ENCODE measurements at places on chromosomes 2 and 18.

DNA sequence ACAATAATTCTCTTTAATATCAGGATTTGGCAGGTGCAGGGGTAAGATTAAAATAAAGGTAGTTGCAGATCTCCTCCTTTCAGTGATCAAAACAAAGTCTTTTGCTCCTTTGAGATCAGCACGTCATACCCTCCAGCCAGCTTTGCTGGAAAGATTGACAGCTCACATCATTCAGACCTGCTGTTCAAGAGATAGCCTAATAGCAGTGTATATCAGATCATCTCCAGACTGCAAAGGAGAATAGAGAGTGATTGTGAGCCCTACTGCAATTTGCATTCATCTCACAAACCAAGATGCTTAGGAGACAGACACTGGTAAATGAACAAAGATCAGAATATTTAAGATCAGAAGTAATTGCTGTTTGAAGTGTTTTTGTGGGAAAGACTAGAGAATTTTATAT is 135.8 kb upstream of the DSEL start:
- no peak for DNase-seq

DNA sequence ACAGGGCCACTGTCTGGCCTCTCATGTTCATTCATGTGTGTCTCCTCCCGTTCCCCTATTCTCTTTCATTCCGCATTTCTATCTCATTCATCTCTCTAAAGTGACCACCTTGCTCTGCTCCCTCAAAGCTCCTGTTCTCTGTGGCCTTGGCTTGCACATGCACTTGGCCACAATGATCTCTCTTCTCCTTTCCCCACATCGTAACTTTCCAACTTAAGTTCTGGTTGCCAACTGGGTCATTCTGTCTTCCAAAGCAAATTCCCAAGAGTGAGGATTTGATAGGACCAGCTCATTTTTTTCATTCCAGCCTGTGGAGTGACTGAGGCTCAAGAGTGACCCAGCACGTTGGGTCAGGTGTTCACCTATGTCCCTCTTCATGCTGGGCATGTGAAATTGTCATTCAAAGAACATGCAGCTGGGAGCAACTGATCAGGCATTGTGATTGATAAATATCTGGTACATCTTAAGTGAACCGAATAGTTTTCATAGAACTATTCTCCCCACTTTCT is 14.3 kb upstream of the ITGA6 start:
- DNase-seq, result no peak

- DNase-seq, result no peak
Measured at GRCh38 chr2:157890969-157891642, 15.0 kb upstream of the ACVR1 start.

DNA sequence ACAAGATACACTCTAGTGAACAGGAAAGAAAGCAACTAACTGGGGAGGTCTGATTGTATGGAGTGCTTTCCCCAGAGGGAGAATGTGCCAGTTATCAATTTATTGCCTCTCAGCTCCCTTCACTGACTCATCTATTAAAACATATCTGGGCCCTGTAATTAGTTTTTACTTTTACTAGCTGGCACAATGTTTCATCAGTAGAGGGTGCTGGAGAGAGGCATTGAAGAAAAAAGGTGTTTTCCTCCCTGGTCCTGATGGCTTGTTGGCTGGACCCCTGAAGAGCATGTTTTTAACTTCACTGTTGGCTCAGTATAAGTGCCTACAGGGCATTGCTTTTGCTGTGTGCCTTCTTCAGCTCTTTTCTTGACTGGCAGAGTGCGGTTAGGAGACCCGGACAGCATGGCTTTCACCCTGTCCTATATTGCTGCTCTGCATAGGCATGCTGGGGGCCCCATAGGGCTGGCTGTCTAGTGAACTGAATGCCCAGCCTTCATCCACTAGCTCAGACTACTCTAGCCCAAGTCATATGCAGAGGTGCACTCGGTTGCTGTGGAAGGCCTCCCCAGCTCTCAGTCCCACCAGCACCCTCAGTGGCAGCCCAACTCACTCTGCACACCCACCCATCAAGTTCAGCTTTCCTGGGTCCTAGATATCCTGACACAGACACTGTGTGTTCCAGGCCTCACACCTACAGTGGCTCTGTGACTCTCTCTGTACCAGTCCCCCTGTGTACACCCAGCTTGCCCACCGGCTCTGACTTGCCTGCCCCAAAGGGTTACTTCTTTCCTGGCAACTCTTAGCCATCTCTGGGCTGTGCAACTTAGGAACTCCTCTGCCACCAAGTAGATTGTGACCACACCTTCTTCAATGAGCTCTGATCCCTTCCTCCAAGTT is 62.3 kb upstream of the ACYP2 start:
- DNase-seq, result peak; percentile 14

DNA sequence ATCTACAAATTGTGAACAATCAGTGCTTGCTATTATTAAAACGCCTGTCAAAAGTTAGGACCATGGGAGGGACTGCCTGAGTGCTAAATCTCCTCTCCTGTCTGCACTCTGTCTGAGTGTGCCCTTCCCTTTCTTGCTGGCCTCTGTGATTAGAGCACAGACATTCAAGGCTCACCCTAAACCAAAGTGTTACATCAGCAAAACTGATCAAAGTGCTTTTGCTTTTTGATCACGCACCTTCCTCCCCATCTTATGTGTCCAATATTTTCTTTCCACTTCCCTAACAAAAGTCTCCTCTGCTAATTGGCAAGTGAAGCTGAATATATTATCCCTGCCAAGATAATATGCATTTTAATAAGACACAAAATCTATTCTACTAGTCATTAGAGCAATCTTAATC is 30.5 kb upstream of the DNAJC10 start:
- no peak for DNase-seq

- no peak for DNase-seq
Measured at GRCh38 chr18:6764382-6764781, 34.9 kb downstream of the ARHGAP28 start.

GRCh38 chr2:217790681-217791392 is 212.0 kb downstream of the TNS1 start:
- DNase-seq, result no peak

- no peak for DNase-seq
Measured at GRCh38 chr18:33184958-33185357, 255.6 kb downstream of the CCDC178 start.

DNA sequence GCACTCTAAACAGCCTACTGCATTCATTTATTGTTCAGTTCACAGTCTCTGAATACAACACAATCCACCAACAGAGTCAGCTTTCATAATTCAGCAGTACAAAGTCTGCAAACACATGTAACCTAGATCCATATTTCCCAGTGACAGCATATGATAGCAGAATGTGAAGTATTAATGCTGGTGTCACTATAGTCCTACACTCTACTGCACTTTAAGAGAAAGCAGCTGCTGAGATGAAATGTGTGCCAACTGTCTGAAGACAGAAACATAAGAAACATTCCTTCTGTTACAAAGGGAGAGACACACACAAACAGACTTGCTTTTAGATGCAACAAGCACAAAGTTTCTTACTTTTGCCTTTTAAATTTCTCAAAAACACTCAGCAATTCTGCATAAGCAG is 441.8 kb downstream of the ZEB2 start:
- DNase-seq, result no peak

GRCh38 chr18:26677957-26678356 is 129.6 kb upstream of the KCTD1 start:
- no peak for DNase-seq
